ENCODE measurements at places on chromosomes 6 and 20.

DNA sequence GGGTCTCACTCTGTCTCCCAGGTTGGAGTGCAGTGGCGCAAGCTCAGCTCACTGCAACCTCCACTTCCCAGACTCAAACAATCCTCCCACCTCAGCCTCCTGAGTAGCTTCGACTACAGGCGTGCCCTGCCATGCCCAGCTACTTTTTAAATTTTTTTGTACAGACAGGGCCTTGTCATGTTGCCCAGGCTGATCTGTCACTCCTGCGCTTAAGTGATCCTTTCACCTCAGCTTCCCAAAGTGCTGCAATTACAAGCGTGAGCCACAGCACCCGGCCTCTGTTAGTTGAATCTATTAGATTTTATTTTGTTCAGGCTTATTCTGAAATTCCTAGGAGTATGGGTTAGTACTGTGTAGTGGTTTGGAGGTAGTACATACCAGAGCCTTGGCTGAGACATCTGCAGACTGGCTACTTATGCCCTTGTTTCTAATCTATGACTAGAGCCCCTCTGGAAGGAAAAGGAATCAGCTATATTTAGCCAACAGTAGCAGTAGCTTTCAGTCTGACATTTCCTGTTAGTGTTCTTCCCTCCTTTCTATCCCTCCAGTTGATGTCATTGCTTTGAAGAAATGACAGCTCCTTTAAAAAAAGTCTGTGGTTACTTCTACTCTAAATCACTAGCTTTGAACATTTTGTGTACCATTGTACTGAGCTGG is 74.4 kb downstream of the ITCH start:
- H3K4me3 ChIP-seq: no peak overlapping the region
- no peaks in the 10 kb centered on the region for H3K27me3 ChIP-seq
- H3K27ac ChIP-seq: peak overlapping the region; percentile 93
- H3K36me3 ChIP-seq: peaks cover 23% of the 10 kb centered on the region
- peaks cover 42% of the 10 kb centered on the region for H3K4me1 ChIP-seq
- peak; percentile 72 for DNase-seq

DNA sequence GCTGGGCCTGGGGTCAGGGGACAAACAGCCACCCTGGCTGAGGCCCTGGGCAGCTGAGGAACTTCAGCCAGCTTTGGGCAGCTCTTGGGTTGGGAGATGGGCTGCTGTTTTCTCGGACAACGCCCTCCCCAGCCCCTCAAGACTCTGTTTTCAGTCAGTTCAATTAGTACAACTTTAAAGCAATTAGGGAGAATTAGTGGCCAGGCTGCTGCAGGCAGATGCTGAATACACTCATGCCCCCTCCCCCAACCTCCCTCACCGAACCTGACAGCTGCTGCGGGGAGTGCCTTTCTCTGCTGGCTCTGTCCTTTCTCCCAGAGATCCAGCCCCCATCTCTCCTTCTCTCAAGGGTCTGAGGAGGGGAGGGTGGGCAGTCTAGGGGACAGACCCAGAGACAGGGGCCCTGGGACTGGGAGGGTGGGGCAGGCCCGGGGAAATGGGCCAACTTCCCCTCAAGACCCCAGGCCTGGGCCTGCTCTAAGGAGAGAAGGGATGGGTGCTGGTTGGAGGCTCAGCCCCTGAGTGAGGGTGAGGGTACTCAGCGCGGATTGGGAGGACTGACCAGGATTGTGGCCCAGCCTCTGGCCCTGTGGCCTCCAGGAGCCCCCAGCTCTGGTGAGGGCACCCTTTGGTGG is 17.8 kb upstream of the MYT1 start:
- no peaks in the 10 kb centered on the region for H3K36me3 ChIP-seq
- no peak overlapping the region for H3K27ac ChIP-seq
- no peak overlapping the region for H3K4me3 ChIP-seq
- no peaks in the 10 kb centered on the region for H3K27me3 ChIP-seq
- H3K4me1 ChIP-seq: no peaks in the 10 kb centered on the region
- no peak for DNase-seq

GRCh38 chr20:55390791-55391190 is 614.5 kb downstream of the CBLN4 start:
- no peaks in the 10 kb centered on the region for H3K4me1 ChIP-seq
- H3K27ac ChIP-seq: no peak overlapping the region
- no peaks in the 10 kb centered on the region for H3K36me3 ChIP-seq

DNA sequence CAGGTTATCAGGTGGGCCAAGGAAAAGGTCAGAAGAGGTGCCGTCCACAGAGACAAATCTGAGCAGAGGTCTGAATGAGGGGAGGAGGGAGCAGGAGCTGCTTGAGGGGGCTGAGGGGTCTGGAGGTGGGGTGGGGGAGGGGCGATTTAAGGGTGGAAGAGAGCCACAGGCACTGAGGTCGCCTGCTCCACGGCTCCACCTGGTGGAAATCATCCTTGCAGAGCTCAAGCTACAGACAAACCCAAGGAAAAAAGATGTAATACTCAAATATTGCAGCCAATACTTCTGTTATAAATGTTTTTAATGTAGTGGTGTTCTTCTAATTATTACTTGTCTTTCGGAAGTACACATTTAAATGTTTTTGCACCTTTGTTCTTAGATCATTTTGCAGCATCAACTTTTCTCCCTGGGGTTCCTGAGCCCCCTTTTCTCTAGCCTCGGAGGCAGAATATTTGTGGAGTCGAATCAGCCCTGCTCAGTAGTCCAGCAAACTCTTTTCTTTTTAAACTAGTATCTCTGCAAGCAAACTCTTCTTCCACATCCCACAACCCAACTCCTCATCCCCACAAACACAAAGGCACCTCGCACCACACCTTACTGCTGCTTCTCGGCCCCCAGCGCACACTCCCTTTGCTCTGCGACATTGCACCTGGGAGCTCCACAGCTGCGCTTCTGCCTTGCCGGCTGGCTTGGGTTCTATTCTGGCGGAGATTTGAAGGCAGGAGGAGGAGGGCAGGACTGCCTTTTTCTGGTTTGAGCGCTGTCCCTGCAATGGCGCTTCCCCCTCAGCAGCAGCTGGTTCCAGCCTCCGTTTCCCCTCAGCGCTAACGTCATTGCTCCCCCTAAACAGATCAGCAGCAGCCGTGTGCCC is 51.0 kb upstream of the TFAP2A start:
- DNase-seq: peak; percentile 75
- no peaks in the 10 kb centered on the region for H3K27me3 ChIP-seq
- no peaks in the 10 kb centered on the region for H3K36me3 ChIP-seq
- H3K4me3 ChIP-seq: no peak overlapping the region

DNA sequence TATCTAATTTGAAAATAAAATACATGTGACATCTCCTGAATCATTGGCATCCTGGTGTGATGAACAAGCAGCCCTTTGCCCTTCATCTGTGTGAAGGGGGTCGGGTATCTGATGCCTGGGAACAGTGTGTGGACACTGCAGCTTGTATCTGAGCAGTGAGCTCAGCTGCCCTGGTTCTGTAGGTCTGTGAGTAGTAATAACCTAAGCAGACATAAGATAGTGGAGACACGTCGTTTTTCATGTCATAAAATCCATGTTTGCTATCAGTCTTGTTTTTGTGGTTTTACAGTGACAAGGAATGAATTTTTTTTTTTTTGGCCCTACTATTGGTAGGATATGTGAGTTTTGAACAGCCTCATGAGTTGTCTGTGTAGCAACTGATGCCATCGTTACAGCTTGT is 133.0 kb downstream of the JARID2 start:
- peaks cover 14% of the 10 kb centered on the region for H3K4me1 ChIP-seq
- H3K27me3 ChIP-seq: no peaks in the 10 kb centered on the region
- H3K4me3 ChIP-seq: no peak overlapping the region
- no peak overlapping the region for H3K27ac ChIP-seq
- no peaks in the 10 kb centered on the region for H3K36me3 ChIP-seq
